ENCODE measurements at places on chromosomes 5 and 9.

- no peak for DNase-seq
Observed at GRCh38 chr5:176670449-176670848, 23.2 kb downstream of the TSPAN17 start.

- DNase-seq: no peak
Observed at GRCh38 chr9:20326516-20326915, 295.8 kb downstream of the MLLT3 start.

DNA sequence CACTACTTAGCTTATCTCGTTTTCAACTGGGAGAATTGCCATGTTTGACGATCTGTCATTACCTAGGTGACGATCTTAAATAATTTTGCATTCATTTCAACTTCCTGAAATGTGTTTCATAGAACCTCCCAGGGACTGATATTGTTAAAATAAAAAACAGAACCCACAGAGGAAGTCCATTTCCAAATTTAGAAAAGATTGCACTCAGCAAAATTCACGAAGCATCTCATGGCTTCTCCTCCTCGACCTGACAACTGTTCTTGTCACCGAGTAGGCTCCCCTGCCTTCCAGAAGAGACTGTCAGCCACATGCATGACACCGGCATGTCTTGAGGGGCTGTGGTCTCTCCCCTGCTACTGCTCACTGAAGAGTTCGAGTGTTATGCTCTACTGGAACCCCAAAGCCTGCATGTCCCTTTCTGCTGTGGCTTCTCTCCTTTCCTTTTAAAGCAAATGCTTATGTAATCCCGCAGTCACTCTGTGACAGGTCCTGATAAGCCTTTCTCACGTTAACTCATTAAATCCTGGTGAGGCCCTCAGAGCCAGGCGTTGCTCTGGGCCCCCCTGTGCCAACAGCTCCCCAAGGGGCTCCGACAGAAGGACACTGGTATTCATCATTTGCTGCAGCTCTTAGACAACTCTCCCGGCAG is 26.8 kb upstream of the ANKRD33B start:
- peak; percentile 86 for DNase-seq

- no peak for DNase-seq
Observed at GRCh38 chr5:82815871-82816270, 261.3 kb downstream of the TMEM167A start.

GRCh38 chr5:33800241-33800950 is 91.4 kb downstream of the ADAMTS12 start:
- DNase-seq: no peak

DNA sequence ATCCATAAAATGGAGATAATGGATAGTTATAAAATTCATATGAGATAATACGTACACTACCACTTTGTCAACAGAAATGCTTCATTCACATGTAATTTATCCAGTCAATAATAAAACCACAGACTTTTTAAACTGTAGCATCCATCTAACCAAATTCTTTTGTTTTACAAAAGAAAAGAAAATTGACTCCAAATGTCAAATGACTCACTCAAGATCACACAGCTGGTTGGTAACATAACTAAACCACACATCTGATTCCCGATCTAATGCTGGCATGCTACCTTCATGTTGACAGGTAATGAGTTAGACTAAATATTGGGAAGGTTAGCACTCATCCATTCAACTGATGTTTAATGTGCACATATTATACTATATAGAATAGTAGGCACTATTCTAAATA is 4.9 kb downstream of the FRMD3 start:
- no peak for DNase-seq

Data from SIG-M5 (cell line).